Activated CD4-positive, alpha-beta memory T cell treated with anti-CD3 and anti-CD28 coated beads, Interleukin-2, amount 10 ng/mL, durations not matched to agents 7 days and 5 days (primary cell): ENCODE measurements at places on chromosomes 16 and 17. TPM values are rescaled to one million over a fixed set of nuclear protein-coding genes. Genes with fewer than 3 reads are reported as not detected.

GRCh38 chr17:39238311-39238972 is 12.7 kb upstream of the STAC2 start:
- peak; percentile 82 for DNase-seq

DNA sequence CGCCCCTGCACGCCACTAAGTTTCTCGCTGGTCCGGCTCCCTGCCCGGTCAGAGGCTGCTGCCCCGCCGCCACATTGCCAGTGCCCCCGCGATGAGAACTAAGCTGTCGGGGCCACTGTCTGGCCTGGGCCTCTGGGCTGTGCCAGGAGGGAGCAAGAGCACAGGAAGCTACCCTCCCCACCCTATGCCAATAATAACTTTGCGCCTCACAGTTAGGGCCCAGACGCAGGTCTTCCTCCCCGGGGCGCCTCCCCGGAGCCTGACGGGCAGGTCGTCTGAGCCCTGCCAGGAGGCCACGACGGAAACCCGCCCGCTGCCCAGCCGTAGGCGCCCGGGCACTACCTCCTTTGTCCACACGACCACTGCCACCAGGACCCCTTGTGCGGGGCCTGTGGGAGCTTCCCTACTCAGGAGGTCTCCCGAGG is 1.5 kb downstream of the ZFPM1 start:
- peak; percentile 65 for DNase-seq

DNA sequence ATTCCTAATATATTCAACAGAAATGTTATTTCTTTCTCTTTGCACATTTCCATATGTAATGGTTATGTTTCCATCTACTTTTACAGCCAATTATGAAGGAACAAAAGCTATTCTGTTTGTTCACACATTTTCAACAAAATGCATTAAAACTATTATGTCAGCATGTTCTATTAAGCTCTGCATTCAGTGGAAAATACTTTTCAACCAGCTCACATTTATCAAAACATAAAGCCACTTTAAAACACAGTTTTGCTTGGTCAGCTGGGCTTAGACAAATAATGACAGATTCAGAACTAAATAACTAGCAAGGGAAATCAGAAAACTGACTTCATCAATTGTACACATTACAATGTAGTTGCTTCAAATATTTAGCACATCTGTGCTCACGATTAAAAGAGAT is 6.9 kb downstream of the SALL1 start:
- DNase-seq = no peak

The INO80E gene
- total RNA-seq = 107 TPM

- DNase-seq = no peak
Measured at GRCh38 chr17:46995841-46996571, 17.0 kb upstream of the RPRML start.

GRCh38 chr17:18006495-18007239 is 32.3 kb downstream of the ATPAF2 start:
- DNase-seq = no peak

DNA sequence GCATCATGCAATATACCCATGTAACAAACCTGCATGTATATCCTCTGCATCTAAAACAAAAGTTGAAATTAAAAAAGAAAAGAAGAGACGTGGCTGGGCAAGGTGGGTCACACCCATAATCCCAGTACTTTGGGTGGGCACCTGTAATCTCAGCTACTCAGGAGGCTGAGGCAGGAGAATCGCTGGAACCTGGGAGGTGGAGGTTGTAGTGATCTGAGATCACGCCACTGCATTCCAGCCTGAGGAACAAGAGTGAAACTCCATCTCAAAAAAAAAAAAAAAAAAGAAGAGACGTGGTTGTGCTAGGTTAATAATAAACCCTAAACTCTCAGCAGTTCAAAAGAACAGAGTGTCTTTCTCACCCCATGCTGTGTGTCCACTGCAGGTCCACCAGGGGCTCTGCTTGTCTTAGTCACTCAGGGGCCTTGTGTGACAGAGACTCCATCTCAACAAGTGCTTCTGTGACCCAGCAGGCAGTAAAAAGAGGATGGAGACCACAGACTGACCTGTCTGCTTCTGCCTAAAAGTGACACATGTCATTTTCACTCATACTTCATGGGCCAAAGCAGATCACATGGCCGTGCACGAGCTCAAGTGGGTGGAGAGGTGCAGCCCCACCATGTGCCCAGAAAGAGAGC is 22.3 kb upstream of the N4BP1 start:
- no peak for DNase-seq

DNA sequence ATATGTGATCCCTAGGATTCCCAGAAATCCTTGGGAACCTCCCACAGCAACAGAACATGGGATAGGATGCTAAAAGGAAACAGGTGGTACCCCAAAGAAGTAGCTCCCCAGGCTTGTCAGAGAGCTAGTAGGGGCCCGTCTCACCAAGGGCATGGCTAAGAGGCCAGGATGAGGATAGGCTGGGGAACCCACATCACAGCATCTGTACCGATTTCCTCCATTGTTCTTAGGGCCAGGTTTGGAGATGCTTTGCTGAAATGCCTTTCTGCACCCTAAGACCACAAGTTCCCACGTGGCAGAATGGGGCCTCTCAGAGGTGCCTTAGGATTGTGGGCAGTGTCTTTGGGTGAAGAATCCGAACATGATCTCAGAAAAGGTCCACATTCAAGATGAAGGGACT is 169.5 kb downstream of the HS3ST3B1 start:
- no peak for DNase-seq

DNA sequence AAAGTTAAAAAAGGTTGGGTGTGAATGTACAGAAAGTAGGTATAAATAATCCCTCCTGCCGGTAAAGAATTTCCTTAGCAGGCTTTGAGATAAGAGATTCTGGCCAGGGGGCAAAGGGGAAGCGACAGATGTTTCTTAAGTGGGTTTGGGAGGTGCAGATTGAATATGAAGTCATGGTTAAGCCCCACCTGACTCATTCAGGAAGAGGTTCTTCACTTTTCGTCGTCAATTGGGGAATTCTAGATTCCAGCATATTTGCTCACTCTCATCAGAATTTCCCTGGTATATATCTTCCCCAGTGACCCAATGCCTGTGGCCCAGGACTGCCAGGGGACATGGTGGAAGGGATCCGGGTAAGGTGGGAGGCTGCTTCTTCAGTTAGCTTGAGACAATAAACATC is 127.8 kb downstream of the CPPED1 start:
- DNase-seq = no peak

DNA sequence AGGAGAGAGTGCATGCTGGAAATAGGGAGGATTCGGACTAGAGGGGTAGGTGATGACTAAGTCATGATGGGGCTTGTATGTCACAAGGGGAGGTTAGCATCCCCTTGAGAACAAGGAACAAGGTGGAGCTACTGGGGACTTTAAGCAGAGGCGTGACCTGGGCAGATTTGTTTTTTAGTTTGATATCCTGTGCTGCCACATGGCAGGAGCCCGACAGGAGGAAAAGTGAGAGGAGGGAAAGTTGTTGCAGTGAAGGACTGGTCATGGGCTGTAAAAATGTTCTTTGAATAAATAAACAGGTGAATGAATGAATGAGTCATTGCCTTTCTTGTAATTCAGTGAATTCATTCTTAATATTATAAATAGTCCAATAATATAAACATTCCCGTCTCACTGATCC is 365.1 kb upstream of the CDH5 start:
- DNase-seq = no peak

DNA sequence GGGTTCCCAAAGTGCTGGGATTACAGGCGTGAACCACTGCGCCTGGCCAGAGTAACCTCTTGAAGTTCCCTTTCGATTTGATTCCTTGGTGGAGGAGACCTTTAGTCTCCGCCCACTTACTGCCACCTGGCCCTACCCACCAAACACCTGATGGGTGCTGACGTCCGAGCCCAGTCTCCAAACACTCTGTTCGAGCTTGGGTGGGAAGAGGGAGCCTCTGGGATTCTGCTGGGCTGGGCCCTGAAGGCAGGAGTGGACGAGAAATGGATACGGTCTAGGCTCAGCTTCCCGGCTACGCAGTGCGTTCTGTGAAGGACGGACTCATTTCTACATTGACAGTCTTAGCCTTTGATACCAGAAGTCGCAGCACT is 870 bp upstream of the ITGA3 start:
- DNase-seq = no peak

The KDM6B gene
- 20.9 TPM for total RNA-seq

The FAAP100 gene
- 29.0 TPM for total RNA-seq

DNA sequence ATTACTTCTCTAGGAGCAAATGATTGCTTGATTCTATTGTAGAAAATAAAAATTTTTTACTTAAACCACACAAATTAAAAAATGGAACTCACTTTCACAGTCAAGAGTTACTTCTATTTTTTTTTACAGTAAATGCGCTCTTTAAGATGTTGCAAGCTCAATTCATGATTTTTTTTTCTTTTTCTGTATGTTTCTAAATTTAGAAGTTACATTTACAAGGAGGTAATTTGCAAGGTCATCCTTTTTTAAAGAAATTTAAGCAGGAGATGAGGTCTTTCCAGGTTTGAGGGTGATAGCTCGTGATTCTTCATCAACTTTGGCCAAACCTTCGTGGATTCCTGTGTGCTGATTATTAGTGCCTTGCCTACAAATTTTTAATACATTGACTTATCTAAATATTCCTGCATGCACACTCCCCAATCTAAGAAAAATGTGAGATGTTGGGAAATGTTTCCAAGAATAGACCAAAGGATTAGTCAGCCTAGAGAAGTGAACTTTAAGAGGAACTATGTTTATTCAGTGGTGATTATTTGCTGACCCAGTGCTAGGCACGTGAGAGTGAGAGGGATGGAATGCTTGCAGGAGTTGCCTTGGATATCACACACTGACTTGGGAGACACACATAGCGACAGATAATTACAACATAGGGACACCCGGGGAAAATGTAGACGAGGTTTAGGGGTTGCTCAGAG is 429.8 kb downstream of the MAF start:
- no peak for DNase-seq
